Osteoblast (primary cell): ENCODE measurements at places on chromosomes 7 and 10. TPM values are rescaled to one million over a fixed set of nuclear protein-coding genes. Genes with fewer than 3 reads are reported as not detected.

The AS3MT gene
- 6.2 and 8.0 TPM in 2 replicates for total RNA-seq

The KIAA1217 gene
- 36.8 and 51.0 TPM in 2 replicates for total RNA-seq

The ADRA2A gene
- total RNA-seq, result 0.29 and 0.72 TPM in 2 replicates

The UNCX gene
- not detected in 2 replicates for total RNA-seq

The TIMM23B gene
- total RNA-seq, result 22.8 and 23.6 TPM in 2 replicates

The CYP2C19 gene
- total RNA-seq, result not detected in 2 replicates

The EN2 gene
- under 0.01 TPM in 1 of 2 replicates, not detected in the other for total RNA-seq

The ODAD2 gene
- 0.59 and 0.72 TPM in 2 replicates for total RNA-seq

The CPVL gene
- 0.36 TPM in 1 of 2 replicates, not detected in the other for total RNA-seq

The IGFBP1 gene
- total RNA-seq, result 0.59 and 4.0 TPM in 2 replicates

The SHLD2 gene
- 39.5 and 40.9 TPM in 2 replicates for total RNA-seq

The AKR1C4 gene
- not detected in 2 replicates for total RNA-seq

The GLI3 gene
- 10.9 and 11.9 TPM in 2 replicates for total RNA-seq

The SPDYE2 gene
- not detected in 2 replicates for total RNA-seq

The CRYGN gene
- total RNA-seq, result 0.59 and 0.72 TPM in 2 replicates

The C10orf105 gene
- under 0.01 TPM in 1 of 2 replicates, not detected in the other for total RNA-seq

The PALD1 gene
- under 0.01 and 0.29 TPM in 2 replicates for total RNA-seq

The WNT2 gene
- under 0.01 TPM in 2 replicates for total RNA-seq

The SFTPD gene
- total RNA-seq, result 0.36 TPM in 1 of 2 replicates, not detected in the other

The PNLIPRP2 gene
- not detected in 2 replicates for total RNA-seq

The ZNF425 gene
- total RNA-seq, result 4.3 and 4.7 TPM in 2 replicates

The BAG3 gene
- 12.7 TPM in 2 replicates for total RNA-seq

The TMEM178B gene
- total RNA-seq, result 1.1 and 2.1 TPM in 2 replicates

The GPR26 gene
- not detected in 2 replicates for total RNA-seq

The HIF1AN gene
- 12.7 and 15.2 TPM in 2 replicates for total RNA-seq

The ACBD7 gene
- 0.72 and 0.88 TPM in 2 replicates for total RNA-seq

The HKDC1 gene
- 0.29 and 2.9 TPM in 2 replicates for total RNA-seq

The EPHB6 gene
- 2.4 and 4.0 TPM in 2 replicates for total RNA-seq

The GPR141 gene
- total RNA-seq, result not detected in 2 replicates

The ANKIB1 gene
- 93.7 and 98.1 TPM in 2 replicates for total RNA-seq

The GBX1 gene
- total RNA-seq, result not detected in 2 replicates

The UPK3BL2 gene
- total RNA-seq, result 0.36 and 4.7 TPM in 2 replicates

The CRPPA gene
- 2.4 and 3.3 TPM in 2 replicates for total RNA-seq

The FRMPD2 gene
- total RNA-seq, result 0.59 TPM in 1 of 2 replicates, not detected in the other

The EPO gene
- total RNA-seq, result not detected in 2 replicates

The SPDYE5 gene
- total RNA-seq, result under 0.01 TPM in 1 of 2 replicates, not detected in the other

The WDFY4 gene
- total RNA-seq, result under 0.01 and 0.36 TPM in 2 replicates

The MPP7 gene
- total RNA-seq, result 1.5 and 2.2 TPM in 2 replicates

The DNAJB9 gene
- total RNA-seq, result 24.6 and 34.2 TPM in 2 replicates

The NPY4R gene
- total RNA-seq, result under 0.01 and 0.36 TPM in 2 replicates

The SND1 gene
- total RNA-seq, result 245 and 257 TPM in 2 replicates

The COL17A1 gene
- total RNA-seq, result under 0.01 TPM in 2 replicates

The GRM3 gene
- not detected in 2 replicates for total RNA-seq

The MEOX2 gene
- 3.8 and 4.7 TPM in 2 replicates for total RNA-seq

The LYZL2 gene
- total RNA-seq, result not detected in 2 replicates

The CALCR gene
- not detected in 2 replicates for total RNA-seq

The MTERF1 gene
- 13.0 and 13.6 TPM in 2 replicates for total RNA-seq

The TMEM270 gene
- total RNA-seq, result not detected in 2 replicates

The SPDYE18 gene
- not detected in 2 replicates for total RNA-seq

The ANKRD26 gene
- total RNA-seq, result 10.9 and 15.6 TPM in 2 replicates

The ANKRD1 gene
- total RNA-seq, result 27.7 and 52.1 TPM in 2 replicates
